Stimulated activated CD8-positive, alpha-beta memory T cell treated with anti-CD3 and anti-CD28 coated beads, Interleukin-2, amount 100 ng/mL, for 1 hour (primary cell): ENCODE measurements at places on chromosomes 5 and 9.

DNA sequence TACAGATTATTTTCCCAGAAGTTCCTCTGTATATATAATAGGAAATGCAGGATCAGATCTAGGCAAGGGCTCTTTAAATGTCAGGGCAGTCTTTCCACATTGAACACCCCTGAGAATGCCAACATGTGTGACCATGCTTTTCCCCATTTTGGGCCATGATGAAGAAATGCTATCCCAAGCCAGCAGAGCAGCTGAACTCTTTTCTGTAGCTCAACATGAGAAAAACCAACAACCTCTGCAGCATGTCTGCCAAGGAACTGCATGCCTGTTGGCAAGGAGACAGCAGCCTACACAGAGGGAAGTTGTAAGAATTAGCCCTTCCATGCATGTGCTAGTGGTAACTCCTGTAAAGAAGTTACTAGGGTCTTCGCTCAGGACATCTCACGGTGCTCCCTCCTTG, 9.5 kb upstream of the IFNK start:
- no peak for DNase-seq

- no peak for DNase-seq
Observed at GRCh38 chr5:82004511-82004910, 32.7 kb downstream of the ATG10 start.

- no peak for DNase-seq
Observed at GRCh38 chr5:107618242-107618641, 52.5 kb downstream of the EFNA5 start.

DNA sequence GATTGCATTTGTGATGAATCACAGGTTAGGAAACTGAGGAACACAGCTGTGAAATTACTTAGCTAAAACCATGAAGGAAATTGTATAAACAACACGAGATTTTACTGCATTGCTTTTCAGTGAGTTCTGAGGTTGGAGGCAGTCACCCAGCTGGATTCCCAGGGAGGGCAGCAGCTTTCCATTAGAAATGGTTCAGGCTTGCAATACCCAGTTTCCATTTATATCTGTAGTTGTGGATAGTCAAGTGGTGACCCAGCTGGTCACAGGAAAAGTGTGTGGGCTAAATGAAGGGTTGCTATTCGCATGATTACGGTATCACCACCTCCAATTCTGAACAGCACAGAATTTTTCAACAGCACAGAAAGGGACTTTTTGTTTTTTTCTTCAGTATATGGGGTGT, 34.3 kb upstream of the SPATA31D4 start:
- no peak for DNase-seq

- no peak for DNase-seq
Observed at GRCh38 chr9:86262492-86262891, 3.0 kb upstream of the C9orf153 start.

GRCh38 chr5:149834246-149834855, 104.2 kb downstream of the PPARGC1B start:
- no peak for DNase-seq

DNA sequence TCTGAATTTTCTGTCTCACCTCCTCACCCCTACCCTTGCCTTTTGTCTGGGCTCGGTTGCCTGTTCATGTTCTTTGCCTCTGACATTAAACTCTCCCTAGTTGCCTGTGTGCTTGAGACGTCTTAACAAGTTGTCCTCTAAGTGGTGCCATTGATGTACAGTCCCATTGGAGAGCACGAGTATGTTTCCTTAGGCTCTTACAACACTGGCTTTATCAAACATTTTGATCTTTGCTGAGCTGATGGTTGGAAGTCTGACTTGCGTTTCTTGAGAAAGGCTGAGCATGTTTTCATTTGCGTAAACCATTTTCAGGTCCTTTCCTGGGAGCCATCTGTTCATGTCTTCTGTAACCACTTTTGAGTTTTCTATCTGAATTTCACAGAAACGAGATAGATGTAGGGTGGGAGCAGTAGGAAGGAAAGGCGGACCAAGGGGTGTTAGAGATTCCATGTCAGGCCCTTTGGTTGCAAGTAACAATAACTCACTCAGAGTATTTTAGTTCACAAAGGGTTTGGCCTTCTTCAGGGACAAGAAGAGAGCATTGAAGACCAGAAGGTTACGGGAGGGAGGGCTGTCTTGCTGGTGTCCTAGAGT, 35.4 kb downstream of the OTULIN start:
- DNase-seq, result no peak

- DNase-seq, result no peak
Observed at GRCh38 chr5:91777671-91778070, 394.6 kb upstream of the ARRDC3 start.

GRCh38 chr5:133236541-133236951, 184.7 kb downstream of the HSPA4 start:
- no peak for DNase-seq

GRCh38 chr9:4796988-4797853, 4.5 kb downstream of the RCL1 start:
- DNase-seq, result no peak

DNA sequence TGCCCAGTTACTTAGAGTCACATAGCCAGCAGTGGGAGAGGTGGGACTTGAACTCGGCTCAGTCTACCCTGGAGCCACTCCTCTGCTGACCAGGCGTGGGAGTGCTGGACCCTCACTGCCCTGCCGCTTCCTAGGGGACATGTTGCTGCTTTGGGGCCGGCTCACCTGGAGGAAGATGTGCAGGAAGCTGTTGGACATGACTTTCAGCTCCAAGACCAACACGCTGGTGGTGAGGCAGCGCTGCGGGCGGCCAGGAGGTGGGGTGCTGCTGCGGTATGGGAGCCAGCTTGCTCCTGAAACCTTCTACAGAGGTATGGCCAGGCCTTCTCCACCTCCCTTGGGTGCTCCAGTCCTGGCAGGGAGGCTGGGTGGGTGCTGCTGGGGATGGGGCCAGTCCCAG, 3.4 kb upstream of the CACFD1 start:
- DNase-seq, result no peak

DNA sequence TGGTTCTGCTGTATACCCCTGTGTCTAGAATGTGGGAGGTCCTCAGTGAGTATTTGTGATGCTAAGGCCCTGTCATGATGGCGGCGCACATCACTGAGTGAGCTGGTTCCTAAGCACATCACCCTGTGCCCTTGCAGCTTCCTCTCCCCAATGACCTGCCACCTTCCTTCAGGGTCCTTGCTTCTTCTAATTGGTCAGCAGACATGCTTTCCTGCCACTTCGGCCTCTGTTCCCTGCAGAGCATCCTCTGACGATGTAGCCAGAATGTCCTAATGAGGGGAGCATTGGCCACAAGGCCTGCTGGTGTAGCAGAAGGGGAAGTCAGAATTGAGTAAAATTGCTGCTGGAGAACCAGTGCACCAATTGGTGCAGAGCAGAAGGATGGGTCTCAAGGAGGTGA, 31.1 kb upstream of the ANGPTL2 start:
- DNase-seq, result no peak

DNA sequence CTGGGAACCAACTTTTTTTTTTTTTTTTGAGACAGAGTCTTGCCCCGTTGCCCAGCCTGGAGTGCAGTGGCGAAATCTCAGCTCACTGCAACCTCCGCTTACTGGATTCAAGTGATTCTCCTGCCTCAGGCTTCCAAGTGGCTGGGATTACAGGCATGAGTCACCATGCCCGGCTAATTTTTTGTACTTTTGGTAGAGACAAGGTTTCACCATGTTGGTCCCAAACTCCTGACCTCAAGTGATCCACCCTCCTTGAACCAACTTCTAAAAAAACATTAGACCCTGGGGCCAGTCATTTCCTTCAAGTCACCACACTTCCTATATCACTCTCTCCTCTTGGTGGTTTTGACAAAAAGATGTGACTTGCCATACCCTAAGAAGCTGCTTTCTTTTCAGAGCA, 10.9 kb upstream of the SHROOM1 start:
- no peak for DNase-seq

DNA sequence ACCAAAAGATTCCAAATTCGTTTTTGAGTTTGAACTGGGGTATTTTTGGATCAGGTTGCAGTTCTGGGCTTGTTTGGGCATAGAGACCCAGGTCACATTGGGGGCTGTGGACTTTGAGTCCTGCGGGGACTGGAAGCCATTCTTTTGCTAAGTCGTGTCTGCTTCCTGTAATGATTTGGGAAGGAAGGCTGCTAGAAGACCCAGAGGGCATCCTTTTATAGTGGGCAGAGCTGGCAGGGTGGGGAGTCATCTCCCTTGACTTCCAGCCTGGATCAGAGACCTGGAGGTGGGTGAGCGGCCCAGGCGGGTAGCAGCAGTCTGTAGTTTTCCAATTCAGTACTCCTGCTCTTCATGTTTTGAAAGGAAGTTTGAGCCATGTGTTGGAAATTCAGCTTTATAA, 11.3 kb downstream of the ZNF618 start:
- no peak for DNase-seq

GRCh38 chr9:136631038-136632000, 31.4 kb upstream of the EGFL7 start:
- DNase-seq, result peak; percentile 61

GRCh38 chr5:7088849-7089248, 307.1 kb upstream of the ADCY2 start:
- no peak for DNase-seq

DNA sequence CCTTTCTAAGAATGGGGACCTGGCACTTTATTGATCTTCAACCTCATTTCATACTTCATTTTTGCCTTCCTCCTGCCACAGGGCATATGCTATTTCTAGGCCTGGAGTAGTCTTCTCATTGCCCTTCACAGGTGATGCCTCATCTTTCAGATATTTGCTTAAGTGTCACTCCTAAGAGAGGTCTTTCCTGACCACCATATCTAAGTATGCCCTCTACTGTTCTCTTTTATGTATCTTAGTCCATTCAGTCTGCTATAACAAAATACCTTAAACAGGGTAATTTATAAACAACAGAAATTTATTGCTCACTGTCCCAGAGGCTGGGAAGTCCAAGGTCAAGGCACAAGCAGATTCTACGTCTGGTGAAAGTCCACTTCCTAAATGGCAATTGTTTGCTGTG, 99.1 kb downstream of the ADAMTS6 start:
- no peak for DNase-seq

- no peak for DNase-seq
Observed at GRCh38 chr9:109239240-109239639, 72.2 kb upstream of the FRRS1L start.

DNA sequence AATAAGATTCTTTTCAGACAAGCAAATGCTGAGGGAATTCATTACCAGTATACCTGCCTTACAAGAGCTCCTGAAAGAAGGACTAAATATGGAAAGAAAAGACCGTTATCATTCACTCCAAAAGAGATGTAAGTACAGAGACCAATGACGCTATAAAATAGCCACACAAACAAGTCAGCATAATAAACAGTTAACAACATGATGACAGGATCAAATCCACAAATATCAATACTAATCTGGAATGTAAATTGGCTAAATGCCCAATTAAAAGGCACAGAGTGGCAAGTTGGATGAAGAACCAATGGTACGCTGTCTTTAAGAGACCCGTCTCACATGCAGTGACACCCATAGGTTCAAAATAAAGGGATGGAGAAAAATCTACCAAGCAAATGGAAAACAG, 349.6 kb upstream of the MPDZ start:
- DNase-seq, result no peak

DNA sequence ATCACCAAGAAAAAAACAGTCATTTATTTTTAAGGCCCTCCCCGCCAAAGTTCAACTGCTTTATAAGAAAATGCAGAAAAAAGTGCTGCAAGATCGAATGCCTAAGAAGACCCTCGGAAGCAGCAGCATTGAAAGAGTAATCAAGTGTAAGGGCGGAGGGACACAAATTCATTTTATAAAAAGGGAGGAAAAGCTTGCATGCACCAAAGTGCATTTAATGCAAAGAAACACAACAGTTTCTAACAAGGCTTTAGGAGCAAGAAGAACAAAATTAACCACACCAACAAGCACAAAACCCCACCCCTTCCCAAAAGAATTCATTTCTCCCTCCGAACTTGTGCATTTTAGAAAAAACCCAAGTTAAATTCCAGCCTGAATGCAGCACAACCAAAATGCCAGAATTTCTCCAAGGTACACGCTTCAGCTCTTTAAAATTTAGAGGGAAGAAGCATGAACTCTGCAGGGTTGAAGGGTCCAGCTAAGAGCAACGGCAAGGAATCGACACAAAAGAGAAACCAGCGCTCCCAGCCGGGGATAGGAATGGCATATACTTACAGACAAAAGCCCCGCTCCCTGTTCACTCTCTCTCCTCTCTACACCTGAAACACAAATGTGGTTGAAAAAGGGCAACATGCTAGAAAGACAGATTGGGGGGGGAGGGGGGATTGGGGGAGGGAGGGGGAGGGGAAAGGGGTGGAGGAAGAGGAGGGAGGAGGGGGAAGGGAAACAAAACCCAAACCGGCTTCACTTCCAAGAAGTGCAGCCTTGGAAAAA, at the start of gene NREP:
TSS of gene NREP (minus strand) at position 614 of the 774 bp plus-strand sequence. CDS start 1,422 bp downstream, outside the sequence.
- no peak for DNase-seq

GRCh38 chr5:178426326-178427130, 163.7 kb downstream of the COL23A1 start:
- DNase-seq, result no peak

DNA sequence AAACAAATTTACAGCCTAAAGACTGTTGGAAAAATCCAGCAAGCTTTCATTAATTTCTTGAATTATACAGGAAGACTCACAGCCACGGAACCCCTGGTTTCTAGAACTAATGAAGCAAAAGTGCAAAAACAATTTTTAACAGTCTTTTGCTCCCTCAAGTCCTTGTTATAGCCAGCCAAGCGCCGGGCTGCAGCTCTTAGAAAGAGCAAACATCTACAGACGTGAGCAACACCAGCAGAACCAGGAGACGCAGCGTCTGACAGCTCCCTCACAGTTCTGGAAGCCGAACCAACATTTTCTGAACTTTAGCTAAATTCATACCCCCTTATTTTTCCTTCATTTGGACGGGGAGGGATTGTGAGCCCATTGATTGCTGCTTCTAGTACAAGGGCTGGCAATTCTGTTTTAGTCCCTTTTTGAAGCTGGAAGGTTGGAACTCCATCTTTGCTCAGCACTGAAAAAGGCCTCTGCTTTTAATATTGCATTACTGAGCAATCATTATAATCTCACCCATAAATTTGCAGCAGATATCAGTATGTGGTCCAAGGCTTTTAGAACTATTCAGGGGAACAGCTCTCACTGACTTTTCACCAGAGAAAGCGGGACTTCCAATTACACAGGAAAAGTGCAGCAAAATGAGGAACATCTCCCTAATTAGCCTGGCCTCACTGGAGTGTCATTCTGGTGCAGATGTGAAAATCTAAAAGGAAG, 45.8 kb downstream of the AK8 start:
- no peak for DNase-seq

DNA sequence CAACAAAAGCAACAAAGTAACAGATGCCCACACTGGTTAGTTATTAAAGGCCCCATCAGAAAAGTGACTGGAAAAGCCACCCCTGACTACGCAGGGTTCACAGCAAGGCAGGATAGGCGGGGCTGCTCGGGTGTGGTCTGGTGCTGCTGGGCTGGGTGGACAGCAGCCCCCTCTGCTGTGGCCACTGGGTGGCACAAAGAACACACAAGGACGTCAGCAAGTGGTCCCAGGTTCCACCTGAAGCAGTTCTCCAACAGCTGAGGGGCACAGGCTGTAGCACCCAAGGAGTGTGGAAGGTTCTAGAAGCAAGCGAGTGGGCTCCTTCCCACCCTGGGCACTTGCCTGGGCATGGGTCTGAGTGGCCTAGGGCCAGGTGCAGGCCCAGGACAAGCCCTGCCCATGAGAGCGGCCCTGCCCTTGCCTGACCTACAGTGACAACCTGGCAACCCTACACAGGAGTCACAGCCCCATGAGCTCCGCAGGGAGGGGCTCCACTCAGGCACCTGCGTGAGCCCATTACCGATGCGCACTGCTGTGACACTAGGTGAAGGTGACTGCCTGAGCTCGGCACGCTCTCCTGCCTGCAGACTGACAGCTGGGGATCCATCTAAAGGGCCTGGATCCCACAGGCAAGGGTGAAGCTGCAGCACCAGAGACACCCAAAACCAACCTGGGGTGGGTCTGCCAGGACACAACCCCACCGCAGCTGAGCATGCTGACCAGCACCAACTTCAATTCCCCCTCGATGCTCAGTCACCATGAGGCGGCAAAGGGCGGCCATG, 8.1 kb downstream of the BRD9 start:
- DNase-seq, result no peak
